ENCODE measurements at places on chromosomes 6 and 20. TPM values are rescaled to one million over a fixed set of nuclear protein-coding genes. Genes with fewer than 3 reads are reported as not detected.

DNA sequence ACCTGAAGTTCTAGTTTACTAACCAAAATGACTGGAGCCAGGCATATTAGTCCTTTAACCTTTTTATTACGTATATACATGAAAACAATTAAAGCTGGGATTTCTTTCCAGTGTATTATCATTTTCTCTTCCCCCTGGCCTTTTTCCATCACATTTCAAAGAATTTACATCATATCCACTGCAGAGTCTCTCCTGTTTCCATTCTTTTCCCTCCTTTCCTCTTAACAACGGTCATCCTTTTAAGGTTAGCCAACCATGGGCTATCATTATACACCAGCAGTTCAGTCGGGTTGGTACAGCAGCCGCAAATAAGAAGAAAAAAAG, 104.6 kb downstream of the TFAP2A start:
- DNase-seq = no peak

GRCh38 chr6:152697634-152698033, at the start of gene MYCT1:
MYCT1 (plus strand) TSS chr6:152697897; CDS start chr6:152697903, 6 bp downstream.
- DNase-seq = no peak

The NKAIN4 gene
- polyA plus RNA-seq = not detected

DNA sequence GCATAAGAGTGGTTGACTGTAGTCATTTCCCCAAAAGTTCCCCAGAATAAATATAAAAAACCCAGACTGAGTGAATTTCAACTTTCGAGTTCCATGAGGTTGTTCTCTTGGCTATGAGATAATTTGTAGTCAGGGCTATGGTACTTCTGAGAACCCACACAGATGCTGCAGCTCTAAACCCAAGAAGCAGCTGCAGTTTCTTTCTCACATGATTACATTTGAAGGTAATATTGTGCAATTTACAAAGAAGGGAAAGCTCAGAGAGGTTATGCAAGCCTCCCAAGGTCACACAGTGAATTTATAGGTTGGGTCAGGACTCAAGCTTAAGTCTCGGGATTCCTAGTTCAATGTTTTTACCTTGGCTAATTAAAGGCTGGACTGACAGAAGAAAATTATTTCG, 29.7 kb upstream of the CD93 start:
- peak; percentile 93 for DNase-seq

- DNase-seq = no peak
Measured at GRCh38 chr20:15058841-15059240, 721.4 kb upstream of the FLRT3 start.

Data from CD14-positive monocyte (primary cell).